ENCODE measurements at places on chromosomes 7 and 10. TPM values are rescaled to one million over a fixed set of nuclear protein-coding genes. Genes with fewer than 3 reads are reported as not detected.

MCM10 gene
- total RNA-seq: 14.1 TPM

USP6NL gene
- 15.6 TPM for total RNA-seq

SPDYE9 gene
- not detected for total RNA-seq

STAMBPL1 gene
- total RNA-seq: 3.2 TPM
